Chondrocyte (in vitro differentiated cells): ENCODE measurements at places on chromosomes 16 and 17.
A peak's percentile ranks its signal among the peaks of the same experiment; 100 is the strongest.

GRCh38 chr17:51374209-51374608 is 113.9 kb downstream of the UTP18 start:
- no peaks in the 10 kb centered on the region for H3K36me3 ChIP-seq
- no peak for DNase-seq
- peaks cover 7% of the 10 kb centered on the region for H3K4me1 ChIP-seq

DNA sequence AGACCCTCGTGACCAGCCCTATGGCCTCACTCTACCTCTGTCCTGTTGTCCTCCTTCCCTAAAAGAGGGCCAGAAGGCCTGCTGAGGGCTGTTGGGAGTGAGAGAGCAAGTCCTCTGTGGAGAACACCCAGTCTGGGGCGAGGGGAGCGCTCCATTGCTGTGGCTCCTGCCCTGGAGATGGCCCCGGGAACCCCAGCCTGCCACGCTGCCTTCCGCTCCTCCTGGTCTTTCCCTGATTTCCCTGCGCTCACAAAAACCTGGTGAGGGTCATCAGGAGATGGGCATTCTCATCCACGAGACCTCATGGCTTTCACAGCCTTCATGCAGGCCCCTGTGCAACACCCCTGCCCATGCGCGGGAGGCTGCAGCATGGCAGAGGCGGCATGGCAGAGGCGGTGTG is 21.2 kb downstream of the DRC3 start:
- no peak overlapping the region for H3K4me3 ChIP-seq
- H3K27me3 ChIP-seq, result no peaks in the 10 kb centered on the region
- no peak for DNase-seq
- peaks cover 21% of the 10 kb centered on the region for H3K4me1 ChIP-seq

DNA sequence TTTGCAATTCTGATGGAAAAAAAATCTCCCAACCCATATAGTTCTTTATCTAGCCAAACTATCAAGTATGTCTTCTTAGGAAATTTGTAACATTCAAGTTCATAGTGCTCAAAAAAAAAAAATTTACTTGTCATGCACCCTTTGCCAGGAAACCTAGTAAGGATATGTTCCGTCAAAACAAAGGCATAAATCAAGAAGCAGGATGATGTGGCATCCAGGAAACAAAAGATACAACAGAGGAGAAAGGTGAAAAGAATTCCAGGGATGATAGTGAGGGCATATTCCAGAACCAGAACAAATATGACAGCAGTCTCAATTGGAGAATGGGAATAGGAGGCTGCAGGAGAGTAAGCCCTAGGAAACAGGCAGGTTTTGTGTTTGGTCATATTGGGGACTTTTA is 104.6 kb downstream of the SPAG9 start:
- no peak for DNase-seq
- H3K27me3 ChIP-seq, result no peaks in the 10 kb centered on the region
- no peak overlapping the region for H3K4me3 ChIP-seq
- peaks cover 11% of the 10 kb centered on the region for H3K36me3 ChIP-seq
- peak overlapping the region; percentile 67 for H3K27ac ChIP-seq

DNA sequence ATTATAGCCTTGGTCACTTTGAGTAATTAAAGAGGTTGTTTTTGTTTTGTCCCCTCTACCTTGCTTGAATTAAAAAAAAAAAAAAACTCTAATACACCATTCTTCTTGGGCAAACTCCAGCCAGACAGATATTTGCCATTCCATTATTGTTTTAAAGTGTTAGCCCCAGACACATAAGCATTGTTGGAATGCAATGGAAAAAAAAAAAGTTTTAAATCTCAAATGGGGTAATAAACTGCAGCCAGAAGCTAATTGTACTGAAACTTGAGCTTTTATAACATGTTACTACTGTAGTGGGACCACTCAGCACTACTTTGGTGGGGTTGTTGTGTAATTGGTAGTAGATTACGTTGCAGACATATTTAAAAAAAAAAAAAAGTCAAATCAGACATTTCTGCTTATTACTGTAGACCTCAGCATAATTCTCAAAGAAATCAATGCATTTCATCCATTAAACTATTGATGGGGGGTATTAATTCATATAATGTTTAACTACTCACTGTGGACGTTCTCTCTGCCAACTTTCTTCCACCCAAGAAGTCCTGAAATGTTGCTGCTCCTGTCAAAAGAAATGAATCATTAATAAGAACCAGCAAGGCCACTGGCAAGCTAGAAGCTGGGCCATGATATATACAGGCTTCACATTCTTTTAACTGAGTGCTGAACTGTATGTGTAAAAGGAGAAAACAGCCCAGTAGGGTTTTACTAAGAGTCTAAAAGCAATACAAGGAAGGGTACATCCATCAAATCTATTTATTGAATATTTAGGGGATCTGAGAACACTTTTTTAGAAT is 626.6 kb upstream of the SOX9 start:
- no peaks in the 10 kb centered on the region for H3K36me3 ChIP-seq
- no peak for DNase-seq
- H3K4me1 ChIP-seq, result peaks cover 30% of the 10 kb centered on the region

DNA sequence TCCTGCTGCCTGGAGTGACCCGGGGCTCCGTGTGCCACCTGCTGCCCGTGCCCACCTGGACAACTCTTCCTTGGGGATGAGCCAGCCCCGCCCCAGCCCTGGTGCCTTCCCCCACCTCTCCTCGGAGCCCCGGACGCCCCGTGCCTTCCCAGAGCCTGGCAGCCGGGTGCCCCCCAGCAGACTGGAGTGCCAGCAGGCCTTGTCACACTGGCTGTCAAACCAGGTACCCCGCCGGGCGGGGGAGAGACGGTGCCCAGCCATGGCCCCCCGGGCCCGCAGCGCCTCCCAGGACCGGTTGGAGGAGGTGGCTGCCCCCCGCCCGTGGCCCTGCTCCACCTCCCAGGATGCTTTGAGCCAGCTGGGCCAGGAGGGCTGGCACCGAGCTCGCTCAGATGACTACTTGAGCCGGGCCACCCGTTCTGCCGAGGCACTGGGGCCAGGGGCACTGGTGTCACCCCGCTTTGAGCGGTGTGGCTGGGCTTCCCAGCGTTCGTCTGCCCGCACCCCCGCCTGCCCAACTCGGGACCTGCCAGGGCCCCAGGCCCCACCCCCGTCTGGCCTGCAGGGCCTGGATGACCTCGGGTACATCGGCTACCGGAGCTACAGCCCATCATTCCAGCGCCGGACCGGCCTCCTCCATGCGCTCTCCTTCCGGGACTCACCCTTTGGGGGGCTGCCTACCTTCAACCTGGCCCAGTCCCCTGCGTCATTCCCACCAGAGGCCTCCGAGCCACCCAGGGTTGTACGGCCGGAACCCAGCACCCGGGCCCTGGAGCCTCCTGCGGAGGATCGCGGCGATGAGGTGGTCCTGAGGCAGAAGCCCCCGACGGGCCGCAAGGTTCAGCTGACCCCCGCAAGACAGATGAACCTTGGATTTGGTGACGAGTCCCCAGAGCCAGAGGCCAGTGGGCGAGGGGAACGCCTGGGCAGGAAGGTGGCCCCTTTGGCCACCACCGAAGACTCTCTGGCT is 38.4 kb downstream of the ARHGAP23 start:
- no peaks in the 10 kb centered on the region for H3K27me3 ChIP-seq
- H3K36me3 ChIP-seq, result peaks cover 36% of the 10 kb centered on the region
- DNase-seq, result no peak
- H3K4me3 ChIP-seq, result no peak overlapping the region

DNA sequence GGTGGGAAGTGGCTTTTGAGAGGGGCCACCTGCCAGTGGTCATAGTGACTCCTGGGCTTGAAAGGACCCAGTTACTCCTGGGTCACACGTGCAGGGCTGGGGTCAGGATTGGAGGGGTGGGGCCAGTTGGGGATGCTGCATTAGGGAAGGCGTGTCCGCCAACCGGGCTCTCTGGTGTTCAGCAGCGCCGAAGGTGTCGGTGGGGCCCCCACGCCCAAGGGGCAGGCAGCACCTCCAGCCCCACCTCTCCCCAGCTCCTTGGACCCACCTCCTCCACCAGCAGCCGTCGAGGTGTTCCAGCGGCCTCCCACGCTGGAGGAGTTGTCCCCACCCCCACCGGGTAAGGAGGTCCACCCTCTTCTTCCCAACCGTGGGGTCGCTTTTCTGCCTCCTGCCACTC is 9.5 kb downstream of the ABI3 start:
- no peaks in the 10 kb centered on the region for H3K36me3 ChIP-seq
- peaks cover 12% of the 10 kb centered on the region for H3K4me1 ChIP-seq
- DNase-seq, result no peak
- H3K27ac ChIP-seq, result no peak overlapping the region
- H3K4me3 ChIP-seq, result no peak overlapping the region

DNA sequence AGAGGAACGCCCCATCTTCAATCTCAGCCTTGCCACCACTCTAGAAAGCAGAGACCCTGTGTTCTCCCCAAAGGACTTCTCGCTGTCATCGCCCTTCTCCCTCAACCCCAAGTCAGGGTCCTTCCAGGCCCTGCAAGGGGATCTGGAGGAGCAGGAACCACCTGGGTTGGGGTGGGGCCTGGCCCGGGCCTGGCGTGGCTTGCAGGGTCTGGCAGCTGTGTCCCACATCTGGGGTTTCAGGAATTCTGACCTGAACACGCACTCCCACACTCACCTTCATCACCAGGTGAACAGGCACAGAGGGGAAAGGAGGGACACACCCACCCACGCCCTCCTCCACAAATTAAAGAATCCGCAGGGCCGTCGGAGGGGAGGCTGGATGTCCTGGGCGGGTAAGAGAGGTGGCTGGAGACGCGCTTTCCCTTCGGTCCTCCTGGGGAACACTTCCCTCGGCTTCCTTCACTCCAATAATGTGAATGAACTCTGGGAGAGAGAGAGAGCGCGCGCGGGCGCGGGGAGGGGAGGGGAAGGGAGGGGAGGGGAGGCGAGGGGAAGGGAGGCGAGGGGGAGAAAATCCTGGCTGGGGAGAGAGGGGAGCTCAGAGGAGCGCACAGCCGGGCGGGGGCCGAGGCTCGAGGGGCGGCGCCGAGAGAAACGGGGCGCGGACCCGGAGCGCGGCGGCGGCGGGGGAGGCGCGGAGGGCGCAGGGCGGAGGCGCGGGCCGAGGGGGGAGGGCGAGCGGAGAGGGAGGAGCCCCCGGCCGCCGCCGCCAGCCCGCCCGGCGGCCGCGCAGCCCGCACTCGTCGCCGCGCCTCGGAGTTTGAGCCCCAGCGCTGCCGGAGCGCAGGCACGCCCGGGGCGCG is at the start of gene CACNG4:
Gene CACNG4, plus strand, starts transcription at position 799 of the 863 bp plus-strand sequence. CDS start 205 bp downstream, outside the sequence.
- H3K27me3 ChIP-seq, result peaks cover 17% of the 10 kb centered on the region
- no peaks in the 10 kb centered on the region for H3K36me3 ChIP-seq
- H3K4me3 ChIP-seq, result peak within 1 kb of the TSS; percentile 74

DNA sequence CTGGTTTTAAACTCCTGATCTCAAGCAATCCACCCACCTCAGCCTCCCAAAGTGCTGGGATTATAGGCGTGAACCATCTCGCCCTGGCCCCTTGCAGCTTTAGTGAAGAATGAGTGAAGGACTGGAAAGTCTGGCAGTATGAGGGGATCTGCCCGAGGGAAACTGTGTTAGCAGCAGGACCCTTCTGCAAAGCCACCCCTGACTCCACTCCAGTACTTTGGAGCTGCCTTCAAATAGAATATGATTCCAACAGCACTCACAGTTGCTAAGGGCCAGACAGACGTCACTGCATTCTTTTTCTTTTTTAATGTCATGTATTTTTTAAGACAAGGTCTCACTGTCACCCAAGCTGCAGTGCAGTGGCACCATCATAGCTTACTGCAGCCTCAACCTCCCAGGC is 52.3 kb downstream of the KPNA2 start:
- no peak overlapping the region for H3K4me3 ChIP-seq
- DNase-seq, result no peak
- H3K36me3 ChIP-seq, result no peaks in the 10 kb centered on the region
- H3K27ac ChIP-seq, result no peak overlapping the region

GRCh38 chr17:79625706-79626105 is 14.9 kb upstream of the RBFOX3 start:
- H3K27me3 ChIP-seq, result peaks cover 56% of the 10 kb centered on the region
- no peaks in the 10 kb centered on the region for H3K4me1 ChIP-seq
- no peak overlapping the region for H3K27ac ChIP-seq
- H3K36me3 ChIP-seq, result no peaks in the 10 kb centered on the region
- DNase-seq, result peak; percentile 50
- no peak overlapping the region for H3K4me3 ChIP-seq

GRCh38 chr17:31877911-31878702 is 19.1 kb upstream of the COPRS start:
- H3K27me3 ChIP-seq, result no peaks in the 10 kb centered on the region
- H3K4me1 ChIP-seq, result peaks cover 28% of the 10 kb centered on the region
- peak overlapping the region; percentile 97 for H3K27ac ChIP-seq
- H3K4me3 ChIP-seq, result peak overlapping the region; percentile 48
- no peak for DNase-seq

- peaks cover 8% of the 10 kb centered on the region for H3K27me3 ChIP-seq
- H3K4me1 ChIP-seq, result peaks cover 10% of the 10 kb centered on the region
Observed at GRCh38 chr17:33753452-33753851, 460.4 kb upstream of the ASIC2 start.

GRCh38 chr17:41939693-41940090 is 9.3 kb downstream of the ODAD4 start:
- no peak for DNase-seq
- no peak overlapping the region for H3K27ac ChIP-seq
- no peaks in the 10 kb centered on the region for H3K36me3 ChIP-seq
- H3K4me1 ChIP-seq, result no peaks in the 10 kb centered on the region

GRCh38 chr17:80646328-80646727 is 101.7 kb downstream of the RPTOR start:
- no peak for DNase-seq
- H3K36me3 ChIP-seq, result peaks cover 4% of the 10 kb centered on the region
- no peak overlapping the region for H3K4me3 ChIP-seq
- H3K4me1 ChIP-seq, result peaks cover 49% of the 10 kb centered on the region
- no peaks in the 10 kb centered on the region for H3K27me3 ChIP-seq
- no peak overlapping the region for H3K27ac ChIP-seq

- no peak overlapping the region for H3K27ac ChIP-seq
- H3K4me1 ChIP-seq, result peaks cover 9% of the 10 kb centered on the region
- H3K4me3 ChIP-seq, result no peak overlapping the region
- peaks cover 6% of the 10 kb centered on the region for H3K27me3 ChIP-seq
- H3K36me3 ChIP-seq, result no peaks in the 10 kb centered on the region
Observed at GRCh38 chr17:13024016-13024415, 6.2 kb upstream of the ELAC2 start.

DNA sequence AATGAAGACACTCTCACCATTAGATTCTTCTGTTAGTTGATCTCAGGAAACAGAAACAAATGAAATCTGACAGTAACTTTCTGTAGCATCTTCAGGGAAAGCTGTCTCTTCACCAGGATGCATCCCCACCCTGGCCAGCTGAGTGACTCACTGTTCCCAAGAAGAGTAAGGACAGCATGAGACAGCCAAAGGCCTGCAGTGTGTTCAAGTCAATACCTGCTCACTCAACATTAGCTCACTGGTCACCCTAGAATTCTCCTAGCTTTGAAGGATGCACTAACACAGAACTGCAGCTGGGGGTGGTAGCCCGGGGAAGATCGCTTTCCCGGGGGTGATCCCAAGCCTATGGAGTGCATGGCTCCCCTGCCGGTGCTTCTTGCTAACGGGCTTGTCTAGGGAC is 28.2 kb upstream of the CLEC18B start:
- peaks cover 22% of the 10 kb centered on the region for H3K36me3 ChIP-seq
- peak overlapping the region; percentile 90 for H3K27ac ChIP-seq
- H3K4me1 ChIP-seq, result peaks cover 26% of the 10 kb centered on the region
- no peak overlapping the region for H3K4me3 ChIP-seq
